ENCODE measurements at places on chromosomes 5 and 9. TPM values are rescaled to one million over a fixed set of nuclear protein-coding genes. Genes with fewer than 3 reads are reported as not detected.

GRCh38 chr5:99929067-99929805 is 605.9 kb upstream of the FAM174A start:
- no peak for DNase-seq
- H3K27ac ChIP-seq: no peak overlapping the region
- H3K4me3 ChIP-seq: no peak overlapping the region
- H3K4me1 ChIP-seq: no peaks in the 10 kb centered on the region
- no peaks in the 10 kb centered on the region for H3K36me3 ChIP-seq
- no peaks in the 10 kb centered on the region for H3K27me3 ChIP-seq

DNA sequence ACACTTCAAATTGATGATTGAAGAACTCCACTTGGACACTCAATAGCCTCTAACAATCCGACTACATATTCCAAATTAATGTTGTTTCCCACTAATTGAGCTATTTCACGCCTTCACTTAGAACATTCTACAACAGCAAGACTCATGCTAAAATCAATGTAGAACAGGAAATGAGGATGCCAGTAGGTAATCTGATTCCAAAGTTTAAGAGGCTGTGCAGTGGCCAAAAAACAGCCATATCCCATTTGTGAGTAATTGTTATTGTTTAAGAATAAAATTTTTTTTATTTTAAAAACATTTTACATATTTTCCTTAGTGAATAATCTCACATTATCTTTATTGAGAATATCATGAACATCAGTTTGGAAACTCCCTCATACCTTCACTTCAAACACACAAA is 35.7 kb upstream of the GHR start:
- no peak overlapping the region for H3K4me3 ChIP-seq
- H3K36me3 ChIP-seq: no peaks in the 10 kb centered on the region
- H3K27me3 ChIP-seq: no peaks in the 10 kb centered on the region
- DNase-seq: no peak

DNA sequence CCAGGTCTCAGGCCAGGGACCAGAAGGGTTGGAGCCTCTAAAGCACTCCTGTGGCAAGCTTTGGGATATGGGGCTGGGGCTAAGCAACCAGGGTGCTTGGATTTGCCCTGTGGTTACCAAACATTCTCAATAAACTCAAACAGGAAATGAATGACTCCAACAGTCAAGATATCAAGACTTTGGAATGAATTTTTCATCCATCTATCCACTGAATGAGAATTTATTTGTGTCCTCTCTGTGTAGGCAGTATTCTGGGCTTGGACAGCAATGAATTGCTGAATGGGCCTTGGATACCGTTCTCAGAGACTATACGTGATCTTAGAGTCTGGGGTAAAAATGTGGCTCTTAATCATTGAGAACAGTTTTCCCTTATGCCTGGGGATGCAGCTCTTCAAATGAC is 212.5 kb downstream of the DAB2IP start:
- H3K27ac ChIP-seq: no peak overlapping the region
- no peaks in the 10 kb centered on the region for H3K36me3 ChIP-seq
- no peaks in the 10 kb centered on the region for H3K27me3 ChIP-seq
- no peaks in the 10 kb centered on the region for H3K4me1 ChIP-seq

ZNF300 gene
- 4.1 TPM for total RNA-seq

STPG3 gene
- total RNA-seq: not detected

GRCh38 chr9:134742822-134743535 is 101.4 kb downstream of the COL5A1 start:
- DNase-seq: no peak
- no peak overlapping the region for H3K4me3 ChIP-seq
- no peaks in the 10 kb centered on the region for H3K27me3 ChIP-seq
- no peaks in the 10 kb centered on the region for H3K36me3 ChIP-seq
- no peaks in the 10 kb centered on the region for H3K4me1 ChIP-seq

UBE2B gene
- total RNA-seq: 102 TPM

DNA sequence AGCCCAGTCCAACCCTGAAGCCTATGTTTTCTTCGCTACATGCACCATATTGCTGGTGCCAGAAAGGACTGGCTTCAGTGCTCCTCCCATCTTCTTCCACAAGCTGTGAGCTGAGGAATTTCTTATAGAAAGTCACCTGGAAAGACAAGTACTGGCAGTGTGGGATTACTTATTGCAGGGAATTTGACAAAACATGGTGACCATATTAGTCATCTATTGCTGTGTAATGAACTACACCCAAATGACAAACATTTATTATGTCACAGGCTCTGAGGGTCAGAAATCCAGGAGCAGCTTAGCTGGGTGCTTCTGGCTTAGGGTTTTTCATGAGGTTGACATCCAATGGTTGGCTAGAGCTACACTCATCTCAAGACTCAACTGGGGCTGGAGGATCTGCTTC is 75.5 kb downstream of the ENTREP1 start:
- DNase-seq: no peak
- no peak overlapping the region for H3K27ac ChIP-seq
- H3K27me3 ChIP-seq: no peaks in the 10 kb centered on the region
- no peaks in the 10 kb centered on the region for H3K4me1 ChIP-seq
- H3K4me3 ChIP-seq: no peak overlapping the region

- no peak overlapping the region for H3K27ac ChIP-seq
- DNase-seq: peak; percentile 41
- peaks cover 37% of the 10 kb centered on the region for H3K27me3 ChIP-seq
- peaks cover 13% of the 10 kb centered on the region for H3K4me1 ChIP-seq
Measured at GRCh38 chr5:116576053-116576713, 1.6 kb upstream of the SEMA6A start.

DNA sequence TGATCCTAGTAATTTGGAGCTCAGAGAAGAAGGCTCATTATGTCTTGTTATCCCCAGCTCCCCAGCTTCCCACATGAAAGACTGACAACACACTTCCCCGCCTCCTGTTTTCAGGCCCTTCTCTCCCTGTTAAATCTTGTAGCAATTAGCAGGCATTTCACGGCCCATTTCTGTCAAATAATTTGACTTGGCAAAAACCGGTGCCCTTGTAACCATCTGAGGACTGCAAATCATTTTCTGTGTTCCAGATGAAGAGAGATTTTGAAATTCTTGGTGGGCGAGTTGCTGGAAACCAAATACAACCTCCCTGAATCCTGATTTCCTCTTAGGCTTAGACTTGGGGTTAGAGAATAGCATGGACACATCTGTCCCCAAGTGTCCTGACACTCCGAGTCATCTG is 109.7 kb downstream of the MSX2 start:
- no peaks in the 10 kb centered on the region for H3K4me1 ChIP-seq
- no peak overlapping the region for H3K4me3 ChIP-seq
- H3K27me3 ChIP-seq: no peaks in the 10 kb centered on the region
- no peak overlapping the region for H3K27ac ChIP-seq
- no peak for DNase-seq

- peak; percentile 16 for DNase-seq
- H3K36me3 ChIP-seq: no peaks in the 10 kb centered on the region
- H3K4me3 ChIP-seq: no peak overlapping the region
- no peaks in the 10 kb centered on the region for H3K27me3 ChIP-seq
- no peak overlapping the region for H3K27ac ChIP-seq
- no peaks in the 10 kb centered on the region for H3K4me1 ChIP-seq
Measured at GRCh38 chr5:106454651-106455415, 1215.9 kb downstream of the EFNA5 start.

GRCh38 chr5:176441921-176442323 is 6.3 kb upstream of the FAF2 start:
- no peak overlapping the region for H3K27ac ChIP-seq
- peaks cover 7% of the 10 kb centered on the region for H3K4me1 ChIP-seq
- DNase-seq: no peak
- H3K36me3 ChIP-seq: no peaks in the 10 kb centered on the region

GALNT12 gene
- total RNA-seq: 20.0 TPM

IL4 gene
- not detected for total RNA-seq

DNA sequence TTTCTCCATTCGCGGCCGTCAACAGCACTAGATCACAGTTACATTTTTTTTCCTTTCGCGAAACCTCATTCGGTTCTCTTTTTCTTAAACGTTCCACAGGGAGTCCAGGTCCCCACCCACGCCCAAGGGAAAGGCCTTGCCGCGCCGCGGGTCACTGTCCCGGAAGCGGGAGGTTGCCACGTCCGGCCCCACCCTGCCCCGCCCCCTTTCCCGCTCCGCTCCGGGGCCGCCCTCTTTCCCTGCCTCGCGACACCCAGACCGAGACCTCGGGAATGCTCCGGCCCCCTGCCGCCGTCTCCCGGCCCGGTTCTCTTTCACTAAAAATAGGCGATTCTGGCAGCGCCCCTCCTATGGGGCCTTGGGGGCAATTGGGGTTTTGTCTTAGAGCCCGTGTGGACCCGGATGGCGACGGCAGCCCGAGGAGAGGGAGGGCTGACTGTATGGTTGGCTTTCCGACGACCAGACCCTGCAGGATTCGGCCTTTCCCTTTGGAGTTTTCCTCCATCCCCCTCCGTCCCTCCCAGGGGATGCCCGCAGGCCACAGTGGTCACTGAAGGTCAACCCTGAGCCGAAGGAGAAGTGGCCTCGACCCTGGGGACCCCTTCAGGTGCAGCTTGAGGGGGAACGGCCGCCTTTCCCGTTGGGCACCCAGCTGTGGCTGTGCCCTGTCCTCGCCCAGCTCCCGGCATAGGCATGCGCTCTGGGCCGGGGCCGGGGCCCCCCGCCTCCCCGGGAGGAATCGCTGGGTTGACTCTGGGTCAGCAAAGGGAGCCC is 2.8 kb upstream of the RACK1 start:
- no peaks in the 10 kb centered on the region for H3K36me3 ChIP-seq
- DNase-seq: peak; percentile 90
- peak overlapping the region; percentile 97 for H3K27ac ChIP-seq
- peaks cover 15% of the 10 kb centered on the region for H3K4me1 ChIP-seq
- peak overlapping the region; percentile 80 for H3K4me3 ChIP-seq

FRRS1L gene
- not detected for total RNA-seq

- H3K4me3 ChIP-seq: no peak overlapping the region
- no peaks in the 10 kb centered on the region for H3K4me1 ChIP-seq
Measured at GRCh38 chr5:13771011-13771571, 173.4 kb downstream of the DNAH5 start.

- H3K27ac ChIP-seq: peak within 1 kb of the TSS; percentile 94
- peak within 1 kb of the TSS; percentile 68 for H3K4me3 ChIP-seq
- DNase-seq: no peak
- no peaks in the 10 kb centered on the region for H3K27me3 ChIP-seq
Measured at GRCh38 chr5:163460562-163461171, at the start of gene HMMR. Gene HMMR (plus strand): TSS chr5:163460632. CDS start chr5:163460693, 61 bp downstream.

KIF4B gene
- total RNA-seq: not detected

PCDHGA10 gene
- 3.9 TPM for total RNA-seq

- H3K4me1 ChIP-seq: no peaks in the 10 kb centered on the region
- no peak overlapping the region for H3K4me3 ChIP-seq
- peaks cover 92% of the 10 kb centered on the region for H3K36me3 ChIP-seq
- DNase-seq: no peak
Measured at GRCh38 chr9:36213989-36214388, 23.3 kb downstream of the CLTA start.

DNA sequence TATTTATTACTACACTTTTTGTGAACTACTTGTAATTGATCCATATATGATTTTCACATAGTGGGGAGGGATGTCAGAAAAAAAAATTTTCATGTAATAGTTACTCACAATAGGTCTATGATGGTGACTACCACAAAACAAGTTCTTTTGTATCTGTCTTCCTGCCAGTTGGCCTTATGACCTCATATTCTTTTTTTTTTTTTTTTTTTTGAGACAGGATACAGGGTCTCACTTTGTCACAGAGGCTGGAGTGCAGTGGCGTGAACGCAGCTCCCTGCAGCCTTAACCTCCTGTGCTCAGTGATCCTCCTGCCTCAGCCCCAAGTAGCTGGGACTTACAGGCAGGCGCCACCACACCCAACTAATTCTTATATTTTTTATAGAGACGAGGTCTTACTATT is 10.9 kb downstream of the SEC24A start:
- DNase-seq: no peak
- no peak overlapping the region for H3K4me3 ChIP-seq
- H3K4me1 ChIP-seq: peaks cover 4% of the 10 kb centered on the region
- H3K27ac ChIP-seq: no peak overlapping the region

SOX30 gene
- total RNA-seq: not detected

F2RL1 gene
- 12.0 TPM for total RNA-seq

- H3K27ac ChIP-seq: no peak overlapping the region
- H3K4me1 ChIP-seq: no peaks in the 10 kb centered on the region
Measured at GRCh38 chr5:16417398-16418074, 48.1 kb downstream of the ZNF622 start.

DNA sequence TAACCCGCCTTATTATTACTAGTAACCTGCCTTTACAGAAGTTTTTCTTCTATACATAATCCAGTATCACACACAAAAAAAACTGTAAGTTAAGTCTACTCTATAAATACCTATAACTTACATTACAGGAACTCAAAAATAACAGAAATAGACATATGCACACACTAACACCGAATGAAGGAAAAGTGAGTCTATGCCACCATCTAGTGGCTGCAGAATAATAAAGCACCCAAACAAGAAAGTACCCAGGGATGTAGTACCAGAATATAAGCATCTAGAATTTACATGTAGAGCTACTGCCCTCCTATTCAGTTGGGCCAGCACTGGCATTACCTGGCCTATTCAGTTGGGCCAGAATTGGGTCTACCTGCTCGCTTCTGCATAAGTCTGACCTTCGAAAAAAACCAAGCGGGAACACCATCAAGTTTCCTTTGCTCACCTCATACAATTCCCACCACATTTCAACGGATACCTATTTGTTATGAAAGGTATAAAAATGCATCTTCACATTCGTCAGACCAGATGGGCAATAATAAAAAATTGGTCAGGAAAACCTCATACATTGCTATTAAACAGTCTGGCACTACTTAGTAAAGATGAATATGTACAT is 4.0 kb upstream of the NIPSNAP3A start:
- no peak for DNase-seq
- H3K36me3 ChIP-seq: no peaks in the 10 kb centered on the region
- H3K27ac ChIP-seq: no peak overlapping the region
- no peak overlapping the region for H3K4me3 ChIP-seq
- no peaks in the 10 kb centered on the region for H3K27me3 ChIP-seq

GRCh38 chr9:78830301-78830700 is 533.4 kb downstream of the PSAT1 start:
- no peak for DNase-seq
- H3K27ac ChIP-seq: no peak overlapping the region
- no peak overlapping the region for H3K4me3 ChIP-seq
- H3K27me3 ChIP-seq: no peaks in the 10 kb centered on the region
- no peaks in the 10 kb centered on the region for H3K4me1 ChIP-seq
- no peaks in the 10 kb centered on the region for H3K36me3 ChIP-seq

DNA sequence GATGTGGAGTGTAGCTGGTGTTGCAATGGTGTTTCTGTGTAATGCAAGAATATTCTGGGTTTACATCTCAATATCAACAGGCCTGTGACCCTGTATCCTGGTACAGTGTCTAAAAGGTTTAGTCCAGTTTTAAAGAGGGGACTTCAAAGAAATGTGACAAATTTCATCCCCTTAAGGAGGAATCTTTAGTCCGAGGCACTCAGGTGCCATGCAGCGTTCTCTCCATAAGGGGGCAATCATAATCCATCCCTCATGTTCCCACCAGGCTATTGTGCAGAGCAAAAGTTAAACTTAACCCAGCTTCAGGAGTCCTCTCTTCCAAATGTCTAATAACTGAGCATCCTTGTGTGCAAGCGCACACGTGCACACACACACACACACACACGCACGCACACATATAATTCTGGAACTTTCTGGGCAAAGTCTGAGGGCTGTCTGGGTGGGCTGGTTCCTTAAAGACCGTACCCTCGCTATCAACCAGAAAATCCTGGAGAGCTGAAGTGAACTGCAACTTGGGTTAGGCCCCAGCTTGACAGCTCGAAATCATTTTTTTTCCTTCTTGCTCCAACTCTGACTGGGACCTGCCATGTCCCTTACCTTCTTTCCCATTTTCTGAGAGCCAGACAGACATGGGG is 46.0 kb downstream of the CRB2 start:
- DNase-seq: no peak
- H3K27me3 ChIP-seq: no peaks in the 10 kb centered on the region
- H3K27ac ChIP-seq: no peak overlapping the region
- no peaks in the 10 kb centered on the region for H3K36me3 ChIP-seq
- no peaks in the 10 kb centered on the region for H3K4me1 ChIP-seq

CDH9 gene
- not detected for total RNA-seq

ARL14EPL gene
- total RNA-seq: not detected

OMD gene
- total RNA-seq: 8.5 TPM

PCDHA1 gene
- total RNA-seq: not detected
